ENCODE measurements at places on chromosomes 2 and 18.

DNA sequence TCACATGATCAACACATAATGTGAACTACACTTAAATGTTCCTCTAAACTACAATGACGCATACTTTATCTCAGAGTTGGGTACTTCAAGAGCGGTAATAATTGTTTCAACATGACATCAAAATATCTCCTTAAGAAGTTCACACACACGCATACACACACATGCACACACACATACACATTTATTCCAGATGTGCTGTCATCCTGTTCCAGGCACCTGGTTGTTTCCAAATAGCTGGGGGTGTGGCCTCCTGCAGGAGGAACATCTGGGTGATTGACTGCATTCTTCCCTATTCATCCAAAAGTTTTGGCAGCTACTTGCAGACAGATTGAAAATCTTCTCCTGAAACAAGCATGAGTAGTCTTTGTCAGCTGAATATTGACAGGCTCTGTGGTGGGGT lies 37.9 kb upstream of the PIK3C3 start:
- no peak for DNase-seq

DNA sequence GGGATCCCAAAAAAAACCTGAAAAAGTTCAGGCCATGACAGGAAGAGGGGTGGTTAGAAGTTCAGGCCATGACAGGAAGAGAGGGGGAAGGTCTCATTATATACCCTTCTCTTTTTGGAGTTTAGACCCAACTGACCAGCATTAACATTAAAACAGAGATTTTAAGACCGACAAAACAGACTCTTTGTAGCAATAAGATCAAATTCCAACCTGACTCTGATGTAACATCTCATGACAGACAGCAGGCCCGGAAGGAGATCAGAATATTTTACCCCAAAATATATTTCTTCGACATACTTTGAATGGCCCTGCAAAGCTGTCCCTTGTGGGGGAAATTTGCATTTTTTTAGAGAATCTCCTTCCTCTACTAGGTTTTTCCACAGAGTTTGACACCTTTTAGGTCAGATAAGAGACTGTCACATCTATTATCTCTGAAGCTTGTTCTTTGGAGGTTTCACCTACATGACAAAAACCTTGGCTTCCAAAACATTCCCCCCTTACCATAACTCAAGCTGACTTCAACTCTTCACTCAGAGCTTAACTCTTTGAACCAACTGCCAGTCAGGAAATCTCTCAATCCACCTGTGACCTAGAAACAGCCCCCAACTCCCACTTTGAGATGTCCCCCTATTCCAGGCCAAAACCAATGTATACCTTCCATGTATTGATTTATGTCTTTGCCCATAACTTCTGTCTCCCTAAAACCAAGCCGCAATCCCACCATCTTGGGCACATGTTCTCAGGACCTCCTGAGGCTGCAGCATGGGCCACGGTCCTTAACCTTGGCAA lies 51.0 kb upstream of the B3GNT2 start:
- DNase-seq: no peak

GRCh38 chr2:195575879-195576401 lies 81.1 kb upstream of the SLC39A10 start:
- no peak for DNase-seq

- no peak for DNase-seq
Observed at GRCh38 chr2:239308661-239309397, 92.0 kb downstream of the HDAC4 start.

GRCh38 chr2:28134857-28135256 lies 244.3 kb downstream of the BABAM2 start:
- DNase-seq: no peak

DNA sequence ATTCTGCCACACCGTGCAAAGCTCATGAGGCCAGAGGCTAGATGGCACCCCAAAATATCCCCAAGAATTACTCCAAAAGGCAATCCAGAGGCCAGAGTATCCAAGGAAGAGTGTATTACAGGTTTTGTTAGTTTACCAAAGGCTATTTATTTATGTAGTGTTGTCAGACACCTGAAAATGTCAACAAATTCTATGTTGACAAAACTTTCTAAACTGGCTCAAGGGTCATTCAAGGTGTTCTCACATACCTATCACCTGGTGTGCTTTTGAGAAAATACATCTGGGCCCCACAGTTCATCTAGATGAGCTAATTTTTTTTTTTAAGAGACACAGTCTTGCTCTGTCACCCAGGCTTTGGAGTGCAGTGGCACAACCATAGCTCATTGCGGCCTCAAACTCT lies 12.4 kb upstream of the DTNB start:
- DNase-seq: no peak

- DNase-seq: no peak
Observed at GRCh38 chr2:219598308-219599078, 836 bp downstream of the STK11IP start.

- no peak for DNase-seq
Observed at GRCh38 chr2:136211701-136212100, 93.8 kb upstream of the CXCR4 start.

- peak; percentile 47 for DNase-seq
Observed at GRCh38 chr2:157441072-157441454, 2.8 kb downstream of the CYTIP start.

DNA sequence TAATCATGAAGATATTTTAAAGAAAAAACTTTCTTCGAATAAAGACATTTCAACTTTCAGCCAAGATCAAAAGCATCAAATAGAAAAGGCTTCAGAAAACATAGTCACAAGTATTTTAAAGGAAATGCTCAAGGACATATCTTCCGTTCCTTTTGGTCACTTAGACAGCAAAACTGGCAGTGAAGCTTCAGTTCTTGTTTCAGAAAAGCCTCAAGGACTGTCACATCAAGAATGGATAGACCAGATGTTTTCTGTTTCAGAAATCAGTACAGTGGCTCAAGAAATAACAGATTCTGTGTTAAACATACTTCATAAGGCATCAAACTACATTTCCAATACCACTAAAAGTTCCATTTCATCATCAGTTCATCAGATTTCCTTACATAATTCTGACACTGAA lies 51.8 kb downstream of the FSIP2 start:
- no peak for DNase-seq

- DNase-seq: no peak
Observed at GRCh38 chr18:77096936-77097886, 35.4 kb downstream of the MBP start.

DNA sequence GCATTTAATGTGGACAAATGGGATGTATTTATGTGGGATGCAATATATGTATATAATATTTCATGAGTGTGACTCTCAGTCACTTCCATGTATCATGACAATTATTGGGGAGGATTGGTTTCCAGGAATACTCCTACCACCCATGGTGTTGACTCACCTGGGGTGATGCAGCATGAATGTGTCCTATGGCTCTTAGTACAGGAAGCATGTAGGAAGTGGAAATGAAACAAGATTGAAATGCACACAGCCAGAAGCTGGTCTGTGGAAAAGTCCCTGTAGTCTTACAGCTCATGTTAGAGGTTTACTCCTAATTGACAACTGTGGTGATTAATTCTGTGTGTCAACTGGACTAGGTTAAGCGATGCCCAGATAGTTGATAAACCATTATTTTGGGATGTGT lies 89.3 kb upstream of the HAAO start:
- DNase-seq: no peak

- DNase-seq: no peak
Observed at GRCh38 chr2:183033951-183034350, 4.3 kb downstream of the NCKAP1 start.

DNA sequence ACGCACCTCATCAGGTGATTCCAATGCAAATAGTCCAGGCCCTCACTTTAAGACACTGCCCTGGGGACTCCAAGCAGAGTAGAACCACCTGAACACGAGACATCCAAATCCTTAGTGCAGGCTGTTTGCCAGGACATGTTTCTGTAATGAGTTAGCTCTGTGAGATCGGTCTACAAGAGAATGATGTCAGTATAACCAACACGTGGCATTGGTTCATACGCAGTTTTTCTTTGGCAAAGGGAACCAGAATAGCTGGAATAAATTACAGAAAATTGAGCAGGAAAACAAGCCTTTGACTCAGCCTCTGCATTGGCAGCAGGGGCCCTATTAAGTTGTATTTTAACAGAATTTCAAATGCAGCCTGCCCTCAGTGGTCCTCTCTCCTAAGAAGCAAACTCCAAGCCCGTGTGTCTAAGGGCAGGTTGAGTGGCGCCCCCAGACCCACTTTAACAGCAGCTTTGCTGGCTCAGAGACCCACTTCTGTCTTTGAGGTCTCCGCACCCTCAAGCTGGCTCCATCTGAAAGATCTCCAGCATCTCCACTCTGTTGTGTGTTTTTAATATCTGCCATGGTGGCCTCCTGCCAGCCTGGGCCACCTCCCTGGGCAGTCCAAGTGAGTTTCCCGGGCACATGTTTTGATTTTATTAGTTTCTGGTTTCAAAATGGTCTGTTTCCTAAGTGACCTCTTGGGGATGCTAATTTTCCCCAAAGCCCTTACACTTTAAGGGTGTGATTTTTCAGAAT lies 61.3 kb downstream of the ALPK2 start:
- no peak for DNase-seq

- DNase-seq: peak; percentile 54
Observed at GRCh38 chr2:241950413-241951315, 81.1 kb downstream of the RTP5 start.

DNA sequence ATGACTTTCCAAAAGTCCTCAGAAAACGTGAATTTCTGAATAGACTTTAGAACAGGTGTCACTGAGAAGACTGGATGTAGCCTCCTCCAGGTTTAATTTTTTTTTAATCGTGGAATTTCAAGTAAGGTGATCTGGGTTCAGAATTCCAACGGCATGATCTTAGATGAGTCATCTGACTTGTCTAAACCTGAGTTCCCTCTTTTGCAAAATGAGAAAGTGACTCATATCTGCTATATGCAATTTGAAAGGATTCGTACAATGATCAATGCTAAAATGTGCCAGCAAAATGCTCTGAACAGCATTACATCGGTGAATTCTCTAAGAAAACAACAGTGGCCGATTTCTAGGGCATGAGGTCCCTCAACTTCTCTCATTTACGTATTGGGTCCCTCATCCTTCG lies 69.1 kb upstream of the ZNF516 start:
- no peak for DNase-seq

DNA sequence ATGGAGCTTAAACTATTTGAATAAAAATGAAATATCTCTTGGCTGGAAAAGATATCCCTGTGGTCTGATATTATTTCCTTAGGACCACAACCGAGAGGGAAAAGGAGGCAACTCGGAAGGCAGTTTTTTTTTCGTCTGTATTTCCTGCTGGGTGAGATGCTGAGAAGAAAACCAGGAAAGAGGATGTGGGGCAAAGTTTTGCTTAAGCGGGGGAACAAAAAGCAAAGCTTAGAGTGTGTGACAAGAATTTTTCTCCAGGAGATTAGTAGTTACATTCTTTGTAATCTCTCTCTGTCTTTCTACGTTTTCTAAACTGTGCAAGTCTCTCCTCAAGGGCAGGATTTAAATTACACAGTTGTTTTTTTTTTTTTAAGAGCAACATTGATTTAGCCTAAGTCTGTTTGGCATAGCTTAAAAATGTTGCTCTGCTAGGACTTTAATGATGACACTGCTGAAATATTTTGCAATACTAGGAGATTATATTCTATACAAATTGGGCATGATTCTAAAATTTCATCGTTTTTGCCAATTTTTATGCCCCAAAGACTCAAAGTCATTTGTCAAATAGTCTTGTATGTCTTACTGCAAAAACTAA lies 258.5 kb downstream of the KCNS3 start:
- DNase-seq: no peak

- DNase-seq: no peak
Observed at GRCh38 chr2:10359246-10359645, 56.5 kb downstream of the HPCAL1 start.
